ENCODE measurements at places on chromosomes 3 and 15.

GRCh38 chr15:58980351-58980939, 7.0 kb upstream of the RNF111 start:
- DNase-seq: no peak

- DNase-seq: no peak
Observed at GRCh38 chr3:160773722-160774121, 17.7 kb downstream of the PPM1L start.

DNA sequence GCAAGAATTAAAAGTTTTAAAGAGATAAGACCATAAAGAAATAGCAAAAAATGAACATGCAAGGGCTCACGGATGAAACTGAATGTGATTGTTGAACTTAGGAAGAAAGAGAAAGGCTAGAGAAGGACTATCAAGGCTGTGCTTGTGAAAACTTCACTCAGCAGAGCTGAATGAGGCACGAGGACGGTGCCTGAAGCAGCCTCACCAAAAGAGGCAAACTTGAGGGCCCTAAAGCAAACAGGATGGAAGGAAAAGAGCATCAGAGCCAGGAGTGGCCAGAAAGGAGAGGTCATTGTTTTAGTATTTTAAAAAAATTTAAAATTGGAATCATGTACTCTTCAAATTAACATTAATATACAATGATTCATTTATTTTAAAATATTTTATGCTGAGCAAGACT, 191.2 kb upstream of the SOX14 start:
- DNase-seq: no peak

DNA sequence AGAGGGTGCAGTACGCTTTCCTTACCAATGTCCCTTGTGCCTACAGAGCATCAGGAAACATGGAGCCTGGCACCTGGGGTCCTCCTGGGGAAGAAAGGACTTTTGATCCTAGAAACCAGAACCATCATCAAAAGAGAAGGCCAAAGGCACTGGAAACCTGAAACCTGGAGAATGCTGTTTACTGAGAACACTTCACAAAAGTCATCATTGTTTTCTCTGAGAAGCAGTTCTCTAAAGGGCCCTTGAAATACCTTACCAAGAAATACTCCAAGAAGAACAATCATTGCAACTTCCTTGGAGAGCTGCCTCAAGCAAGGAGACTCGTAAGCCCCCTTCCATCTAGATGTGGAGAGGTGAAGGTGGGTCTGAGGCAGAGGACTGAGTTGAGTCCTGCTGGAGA, 66.0 kb downstream of the TLE3 start:
- no peak for DNase-seq

DNA sequence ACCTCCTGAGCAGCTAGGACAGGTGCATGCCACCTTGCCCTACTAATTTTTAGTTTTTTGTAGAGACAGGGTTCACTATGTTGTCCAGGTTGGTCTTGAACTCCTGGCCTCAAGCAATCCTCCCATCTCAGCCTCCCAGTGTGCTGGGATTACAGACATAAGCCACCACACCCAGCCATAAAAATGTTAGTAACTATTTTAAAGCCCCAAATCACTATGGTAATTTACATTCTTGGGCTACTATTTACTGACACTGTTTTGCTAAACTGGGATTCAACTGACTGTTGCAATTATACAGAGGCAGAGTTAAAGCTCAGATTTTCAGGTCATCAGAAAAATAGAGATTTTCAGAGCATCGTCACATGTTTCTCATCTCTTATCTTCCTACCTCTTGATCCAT, 258.6 kb downstream of the FEZF2 start:
- DNase-seq: no peak

DNA sequence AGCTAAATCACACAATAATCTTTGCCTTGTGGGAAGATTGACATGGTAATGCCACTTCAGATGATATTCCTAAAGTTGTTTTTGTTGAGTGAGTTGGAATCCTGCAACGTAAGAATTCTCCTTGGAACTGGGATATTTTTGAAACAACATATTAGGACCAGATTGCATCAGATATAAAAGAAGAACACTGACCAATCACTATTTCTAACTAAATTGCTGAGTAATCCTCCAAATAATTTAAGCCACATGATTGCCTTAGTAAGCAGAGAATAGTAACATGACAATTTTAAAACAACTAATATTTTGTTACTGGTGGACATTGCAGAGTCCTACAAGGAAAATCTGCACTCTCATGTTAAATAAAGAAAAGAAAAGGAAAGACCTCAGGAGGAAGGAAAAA, 353.9 kb upstream of the LMCD1 start:
- no peak for DNase-seq

- no peak for DNase-seq
Observed at GRCh38 chr3:129793942-129794310, 99.6 kb downstream of the TMCC1 start.

DNA sequence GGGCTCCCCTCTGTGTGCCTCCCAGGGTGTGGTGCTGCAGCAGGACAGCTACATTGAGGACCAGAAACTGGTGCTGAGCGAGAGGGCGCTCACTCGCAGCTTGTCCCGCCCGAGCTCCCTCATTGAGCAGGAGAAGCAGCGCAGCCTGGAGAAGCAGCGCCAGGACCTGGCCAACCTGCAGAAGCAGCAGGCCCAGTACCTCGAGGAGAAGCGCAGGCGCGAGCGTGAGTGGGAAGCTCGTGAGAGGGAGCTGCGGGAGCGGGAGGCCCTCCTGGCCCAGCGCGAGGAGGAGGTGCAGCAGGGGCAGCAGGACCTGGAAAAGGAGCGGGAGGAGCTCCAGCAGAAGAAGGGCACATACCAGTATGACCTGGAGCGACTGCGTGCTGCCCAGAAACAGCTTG, 53.7 kb downstream of the KLHL25 start:
- no peak for DNase-seq

GRCh38 chr3:86702381-86702958, 288.5 kb downstream of the VGLL3 start:
- no peak for DNase-seq

DNA sequence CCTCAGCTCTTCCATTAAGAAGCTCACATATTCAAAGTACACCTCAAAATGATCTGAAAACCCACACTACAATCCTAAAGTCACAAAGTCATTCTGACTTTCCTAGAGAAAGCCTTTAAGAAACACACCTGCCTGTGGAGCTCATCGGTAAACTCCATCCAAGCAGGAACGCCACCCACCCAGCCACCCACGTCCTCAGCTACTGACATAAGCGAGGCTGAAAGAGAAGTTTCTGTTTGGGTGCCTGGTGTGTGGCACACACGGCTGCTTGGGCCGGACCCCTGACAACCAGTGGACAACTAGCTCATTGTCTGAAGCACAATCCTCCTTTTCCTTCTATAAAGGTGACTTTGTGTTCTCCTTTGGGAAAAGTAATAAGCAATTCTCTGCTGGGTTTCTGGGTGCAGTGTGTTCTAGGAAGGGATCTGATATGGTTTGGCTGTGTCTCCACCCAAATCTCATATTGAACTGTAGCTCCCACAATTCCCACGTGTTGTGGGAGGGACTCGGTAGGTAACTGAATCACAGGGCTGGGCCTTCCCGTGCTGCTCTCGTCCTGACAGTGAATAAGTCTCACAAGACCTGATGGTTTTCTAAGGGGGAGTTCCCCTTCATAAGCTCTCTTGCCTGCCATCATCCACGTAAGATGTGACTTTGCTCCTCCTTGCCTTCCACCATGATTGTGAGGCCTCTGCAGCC, 26.1 kb downstream of the FAM174B start:
- no peak for DNase-seq

- no peak for DNase-seq
Observed at GRCh38 chr15:38072348-38073177, 138.1 kb downstream of the TMCO5A start.

GRCh38 chr15:28004143-28005003, 94.7 kb downstream of the OCA2 start:
- DNase-seq: no peak

- DNase-seq: no peak
Observed at GRCh38 chr3:38724392-38724736, 74.9 kb upstream of the SCN5A start.

DNA sequence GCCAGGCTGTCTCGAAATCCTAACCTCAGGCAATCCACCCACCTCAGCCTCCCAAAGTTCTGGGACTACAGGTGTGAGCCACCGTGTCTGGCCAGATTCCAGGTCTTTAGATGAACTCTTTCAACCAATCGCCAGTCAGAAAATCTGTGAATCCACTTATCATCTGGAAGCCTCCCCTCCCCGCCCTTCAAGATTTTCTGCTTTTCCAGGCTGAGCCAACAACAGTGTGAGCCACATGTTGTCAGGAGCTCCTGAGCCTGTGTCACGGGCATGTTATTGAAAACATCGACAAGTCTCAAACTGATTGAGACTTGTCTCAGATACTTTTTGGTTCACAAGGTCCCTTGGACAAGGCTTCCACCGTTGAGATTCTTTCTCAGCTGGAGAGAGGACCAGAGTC, 52.0 kb upstream of the TRPM1 start:
- DNase-seq: no peak
